ENCODE measurements at places on chromosomes 1 and 21.

DNA sequence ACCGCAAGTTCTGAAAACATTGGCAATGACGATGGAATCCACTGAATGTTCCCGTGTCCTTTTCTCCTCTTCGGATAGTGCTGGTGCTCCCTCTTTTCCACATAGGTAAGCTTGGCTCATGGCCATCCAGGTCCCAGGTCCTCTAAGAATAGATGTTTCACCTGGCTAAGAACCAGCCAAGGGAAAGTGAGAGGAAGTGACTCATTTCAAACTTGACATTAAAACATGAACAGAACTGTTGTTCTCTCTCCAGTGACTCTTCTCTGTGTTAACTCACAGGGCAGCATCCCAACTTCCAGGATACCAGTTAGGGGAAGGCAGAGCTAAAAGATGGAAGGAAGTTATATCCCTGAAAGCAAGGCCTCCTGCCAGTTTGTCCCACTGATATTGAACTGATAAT is 493.8 kb upstream of the CHRM3 start:
- no peak overlapping the region for H3K4me3 ChIP-seq
- H3K4me1 ChIP-seq = no peaks in the 10 kb centered on the region
- no peak for DNase-seq
- no peak overlapping the region for H3K27ac ChIP-seq
- H3K36me3 ChIP-seq = no peaks in the 10 kb centered on the region

DNA sequence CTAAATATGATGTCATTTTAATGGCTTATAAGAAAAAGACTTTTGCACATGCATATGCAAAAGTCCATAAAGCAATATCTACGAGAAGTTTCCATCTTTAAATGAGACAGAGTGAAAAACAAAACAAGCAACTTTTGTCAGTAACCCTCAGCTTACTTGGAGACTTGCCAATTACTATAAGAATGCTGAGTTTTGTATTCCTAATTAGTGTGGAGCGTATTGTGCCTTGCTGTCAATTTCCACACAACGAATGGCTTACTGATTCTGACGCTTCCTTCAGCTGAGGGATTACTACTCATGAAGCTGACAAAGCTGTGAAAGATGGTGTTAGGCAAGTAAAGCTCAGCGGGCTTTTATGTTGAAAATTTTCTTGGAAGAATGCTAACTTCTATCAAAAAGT is 440.4 kb upstream of the ADAMTS5 start:
- no peak overlapping the region for H3K27ac ChIP-seq
- H3K4me3 ChIP-seq = no peak overlapping the region
- H3K27me3 ChIP-seq = no peaks in the 10 kb centered on the region

DNA sequence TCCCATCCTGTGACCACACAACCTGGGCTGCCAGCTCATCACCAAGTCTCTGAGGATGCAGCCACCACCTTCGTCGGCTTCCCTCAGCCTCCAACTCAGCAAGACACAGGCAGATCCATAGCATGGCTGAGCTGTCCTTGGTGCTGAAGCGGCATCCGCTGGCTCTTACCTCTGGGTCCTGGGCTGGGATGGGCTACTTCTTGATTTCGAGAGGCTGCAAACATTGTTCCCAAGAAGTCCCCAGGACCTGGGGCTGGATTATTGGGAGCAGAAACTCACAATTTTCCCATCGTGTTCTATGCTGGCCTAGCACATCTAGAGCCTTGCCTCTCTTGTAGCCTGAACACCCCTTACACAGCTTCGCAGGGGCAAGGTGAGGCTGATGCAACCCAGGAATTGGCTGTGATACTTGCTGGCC is 24.9 kb upstream of the C1QA start:
- no peak overlapping the region for H3K27ac ChIP-seq
- H3K27me3 ChIP-seq = peaks cover 4% of the 10 kb centered on the region
- peak; percentile 74 for DNase-seq
- no peaks in the 10 kb centered on the region for H3K36me3 ChIP-seq
- H3K4me3 ChIP-seq = no peak overlapping the region

- H3K4me1 ChIP-seq = no peaks in the 10 kb centered on the region
- H3K4me3 ChIP-seq = no peak overlapping the region
- no peaks in the 10 kb centered on the region for H3K27me3 ChIP-seq
These were observed 43.5 kb upstream of the JAK1 start for GRCh38 chr1:65009724-65010420.
